Endothelial cell (in vitro differentiated cells): ENCODE measurements at places on chromosomes 2 and 18.

GRCh38 chr2:150271952-150272802, 215.3 kb downstream of the RND3 start:
- DNase-seq: no peak

GRCh38 chr2:144071461-144071860, 448.5 kb downstream of the ZEB2 start:
- no peak for DNase-seq

DNA sequence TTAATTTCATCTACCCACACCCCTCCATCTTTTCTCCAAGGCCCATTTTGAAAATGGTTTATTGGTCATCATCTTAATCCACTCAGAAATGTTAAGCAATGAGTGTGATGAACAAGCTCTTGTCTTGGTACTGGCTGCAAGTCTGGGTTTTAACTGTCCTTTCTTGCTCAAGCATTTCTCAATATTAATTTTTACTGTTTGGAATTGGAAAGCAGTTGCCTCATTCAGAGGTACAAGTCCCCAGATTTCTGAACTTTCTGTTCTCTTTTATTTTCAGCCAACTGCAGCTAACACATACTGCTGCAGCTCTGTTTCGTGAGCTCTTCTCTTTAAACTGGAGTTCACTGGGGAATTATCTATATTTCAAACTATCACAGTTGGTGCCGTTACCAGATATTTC, 99.4 kb upstream of the TEX51 start:
- DNase-seq: no peak

DNA sequence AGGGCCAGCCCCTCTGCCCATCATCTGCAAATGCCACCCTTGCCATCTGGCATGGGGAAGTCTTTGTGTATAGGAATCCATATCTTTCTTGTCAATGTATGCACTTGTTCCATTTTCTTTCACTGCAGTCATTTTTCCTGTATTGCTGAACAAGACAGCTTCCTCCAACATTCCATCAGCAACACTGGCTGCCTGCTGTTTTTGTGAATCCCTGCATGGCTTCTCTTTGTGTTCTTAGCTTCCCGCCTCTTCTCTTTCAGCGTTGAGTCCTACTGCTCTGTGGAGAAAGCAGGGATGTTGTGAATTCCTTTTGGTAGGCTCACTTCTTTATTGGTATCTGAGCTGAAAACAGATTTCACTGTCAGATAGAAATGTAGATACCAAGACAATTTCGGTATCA, 150.0 kb downstream of the LPIN1 start:
- no peak for DNase-seq

- no peak for DNase-seq
Observed at GRCh38 chr2:187320846-187321245, 127.2 kb downstream of the CALCRL start.
